Activated naive CD4-positive, alpha-beta T cell (primary cell): ENCODE measurements at places on chromosomes 3 and 15.
A peak's percentile ranks its signal among the peaks of the same experiment; 100 is the strongest.

GRCh38 chr3:124424396-124424795 is 305.9 kb upstream of the UMPS start:
- DNase-seq: no peak

GRCh38 chr3:32797776-32798175 is 20.0 kb upstream of the TRIM71 start:
- DNase-seq: no peak

GRCh38 chr15:59299929-59300617 is 72.6 kb downstream of the MYO1E start:
- peak; percentile 36 for DNase-seq

- no peak for DNase-seq
Measured at GRCh38 chr3:10459954-10460754, 45.2 kb downstream of the ATP2B2 start.

DNA sequence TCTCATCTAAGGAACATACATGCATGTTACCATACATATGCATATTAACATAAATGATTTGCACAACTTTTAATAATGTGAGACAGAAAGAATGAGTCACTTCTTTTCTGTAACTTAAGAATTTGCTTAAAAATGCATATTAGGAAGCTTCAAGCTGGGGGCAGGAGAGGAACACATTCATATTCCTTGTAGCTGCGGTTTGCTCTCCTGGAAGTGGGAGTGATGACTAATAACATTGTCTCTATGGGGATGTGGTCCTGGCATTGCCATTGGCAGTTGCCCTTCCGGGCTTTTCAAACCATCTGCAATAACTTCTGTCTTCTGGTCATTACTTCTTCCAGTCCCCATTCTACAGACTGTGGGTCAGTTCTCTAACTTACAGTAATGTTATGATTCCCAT is 15.6 kb downstream of the CHST2 start:
- no peak for DNase-seq

GRCh38 chr15:76340198-76340802 is 3.7 kb downstream of the ISL2 start:
- no peak for DNase-seq

GRCh38 chr3:169227911-169228310 is 435.6 kb downstream of the MECOM start:
- no peak for DNase-seq

DNA sequence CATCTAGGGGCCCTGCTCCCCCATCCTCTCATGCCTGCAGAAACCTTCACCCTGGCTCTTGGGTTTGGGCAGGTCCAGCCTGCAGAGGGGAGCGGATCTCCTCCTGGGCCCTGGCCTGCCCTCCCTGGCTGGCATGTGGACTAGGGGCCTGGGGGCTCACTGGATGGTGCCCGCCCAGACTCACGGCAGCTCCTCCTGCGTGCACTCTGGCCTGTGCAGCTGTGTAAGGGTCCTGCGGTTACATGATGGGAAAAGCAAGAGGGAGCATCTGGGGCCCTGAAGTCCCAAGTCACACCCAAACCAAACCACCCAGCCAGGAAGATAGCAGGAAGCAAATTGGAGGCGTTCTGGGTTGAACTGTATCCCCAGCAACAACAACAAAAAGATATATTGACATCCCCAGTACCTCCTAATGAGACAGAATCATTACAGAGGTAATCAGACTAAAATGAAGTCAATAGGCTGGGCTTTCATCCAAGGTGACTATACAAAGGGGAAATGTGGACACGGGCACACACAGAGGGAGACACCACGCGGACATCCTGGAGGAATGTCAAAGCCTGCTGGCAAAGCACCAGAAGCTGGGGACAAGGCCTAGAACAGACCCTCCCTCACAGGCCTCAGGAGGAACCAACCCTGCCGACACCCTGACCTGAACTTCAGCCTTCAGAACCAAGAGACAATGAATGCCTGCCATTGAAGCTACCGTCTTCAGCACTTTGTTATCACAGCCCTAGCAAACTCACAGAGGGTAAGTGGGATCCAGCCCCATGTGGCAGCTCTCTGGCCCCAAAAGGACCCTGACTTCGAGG is 10.4 kb upstream of the CLK3 start:
- no peak for DNase-seq

- DNase-seq: no peak
Measured at GRCh38 chr15:88909956-88910831, 3.0 kb downstream of the MFGE8 start.

- no peak for DNase-seq
Measured at GRCh38 chr3:41753651-41754050, 208.3 kb downstream of the ULK4 start.

- DNase-seq: no peak
Measured at GRCh38 chr3:17501745-17502144, 240.7 kb downstream of the TBC1D5 start.

- DNase-seq: no peak
Measured at GRCh38 chr3:178810181-178810580, 261.4 kb downstream of the ZMAT3 start.

DNA sequence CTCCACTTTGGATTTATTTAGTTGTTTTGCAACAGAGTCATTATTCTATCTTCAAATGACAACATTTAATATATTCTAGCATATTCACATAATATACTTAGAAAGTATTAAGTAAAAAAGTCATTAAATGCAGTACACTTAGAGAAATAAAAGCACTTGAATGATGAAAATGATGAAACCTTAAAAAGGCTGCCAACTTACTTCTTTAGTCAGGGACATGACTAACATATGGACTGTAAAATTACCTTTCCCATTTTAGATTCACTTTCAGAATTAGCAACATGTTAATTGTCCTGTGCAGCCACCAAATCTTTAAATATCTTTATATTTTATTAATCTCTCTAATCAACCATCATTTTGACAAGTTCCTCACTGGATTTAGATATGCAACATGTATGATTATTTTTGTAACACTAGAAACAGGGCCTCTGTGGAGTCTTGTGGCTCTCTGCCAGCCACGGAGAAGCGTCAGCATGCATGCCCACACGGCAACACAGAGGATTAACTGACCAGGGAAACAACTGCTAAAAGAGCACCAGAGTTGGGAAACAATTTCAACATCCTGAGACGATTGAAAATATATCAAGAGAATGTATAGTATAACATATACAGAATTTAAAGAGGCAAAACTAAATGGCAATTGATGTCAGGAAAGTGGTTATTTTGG is 95.7 kb downstream of the ANO10 start:
- DNase-seq: no peak

GRCh38 chr3:32495609-32496008 is 7.0 kb downstream of the CMTM6 start:
- no peak for DNase-seq

DNA sequence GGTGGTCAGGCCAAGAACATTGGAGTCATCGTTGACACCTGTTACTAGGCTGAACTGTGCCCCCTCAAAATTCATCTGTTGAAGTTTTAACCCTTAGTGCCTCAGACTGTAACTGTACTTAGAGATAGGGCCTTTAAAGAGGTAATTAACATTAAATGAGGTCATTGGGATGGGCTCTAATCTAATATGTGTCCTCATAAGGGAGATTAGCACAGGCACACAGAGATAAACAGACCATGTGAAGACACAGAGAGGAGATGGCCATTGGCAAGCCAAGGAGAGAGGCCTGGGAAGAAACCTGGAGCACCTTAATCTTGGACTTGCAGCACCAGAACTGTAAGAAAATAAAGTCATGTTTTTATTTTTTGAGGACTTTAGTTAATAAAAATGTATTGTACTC is 59.6 kb downstream of the PLCL2 start:
- DNase-seq: no peak

DNA sequence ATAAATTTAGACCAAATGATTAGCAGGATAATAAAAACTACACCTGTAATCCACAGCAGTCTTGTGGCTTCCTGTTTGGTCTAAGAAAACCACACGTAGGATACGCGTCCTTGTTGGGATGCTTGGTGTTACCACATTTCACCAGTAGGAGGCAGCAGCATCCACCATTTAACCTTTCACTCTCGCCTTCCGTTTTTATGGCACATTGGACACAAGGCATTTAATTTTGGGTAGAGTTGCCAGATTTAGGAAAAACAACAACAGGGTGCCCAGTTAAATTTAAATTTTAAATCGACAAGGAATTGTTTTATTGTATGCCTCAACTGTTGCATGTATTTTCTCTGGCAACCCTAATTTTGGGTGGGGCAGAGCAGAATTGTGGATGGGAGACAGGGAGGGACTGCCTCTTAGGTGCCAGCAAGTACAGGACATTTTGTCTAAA is 6.3 kb downstream of the LRRC31 start:
- peak; percentile 9 for DNase-seq

GRCh38 chr15:25683911-25684310 is 179.2 kb downstream of the ATP10A start:
- no peak for DNase-seq

DNA sequence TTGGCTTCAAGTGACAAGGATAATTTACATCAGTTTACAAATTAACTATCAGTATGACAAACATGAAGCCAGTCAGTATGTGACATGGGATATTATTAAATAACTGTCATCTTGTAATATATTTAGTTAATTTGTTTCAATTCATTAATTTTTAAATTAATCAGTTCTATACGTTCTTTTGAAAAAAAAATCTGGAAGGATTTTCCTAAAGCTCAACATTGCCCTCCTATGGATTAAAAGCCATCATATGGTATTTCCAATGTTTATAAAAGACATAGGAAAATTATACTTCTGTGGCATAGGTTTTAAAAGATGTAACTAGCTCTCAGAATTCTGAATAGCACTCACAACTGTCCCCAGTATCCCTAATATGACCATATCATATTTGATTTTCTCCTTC is 134.4 kb downstream of the PLOD2 start:
- no peak for DNase-seq

DNA sequence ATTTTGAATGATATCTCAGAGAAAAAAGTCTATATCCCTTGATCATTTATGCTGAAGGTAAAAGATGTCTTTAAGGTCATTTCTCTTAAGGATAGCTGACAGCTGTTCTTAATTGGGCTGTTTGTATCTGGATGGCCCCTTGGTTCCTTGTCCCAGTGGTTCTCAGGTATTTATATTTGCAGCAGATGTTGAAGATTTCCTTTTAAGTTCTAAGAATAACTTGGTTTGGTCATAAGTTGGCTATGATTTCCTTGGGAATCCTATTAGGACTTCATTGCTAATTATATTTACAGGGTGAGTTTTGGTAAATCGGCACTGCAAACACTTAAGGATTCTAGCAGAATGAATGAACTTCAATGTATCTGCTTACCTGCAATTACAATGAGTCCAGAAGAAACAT is 460.4 kb upstream of the SGO1 start:
- no peak for DNase-seq

- DNase-seq: no peak
Measured at GRCh38 chr3:72567474-72567873, 280.8 kb downstream of the SHQ1 start.

- no peak for DNase-seq
Measured at GRCh38 chr15:66721501-66721937, 19.5 kb downstream of the SMAD6 start.

DNA sequence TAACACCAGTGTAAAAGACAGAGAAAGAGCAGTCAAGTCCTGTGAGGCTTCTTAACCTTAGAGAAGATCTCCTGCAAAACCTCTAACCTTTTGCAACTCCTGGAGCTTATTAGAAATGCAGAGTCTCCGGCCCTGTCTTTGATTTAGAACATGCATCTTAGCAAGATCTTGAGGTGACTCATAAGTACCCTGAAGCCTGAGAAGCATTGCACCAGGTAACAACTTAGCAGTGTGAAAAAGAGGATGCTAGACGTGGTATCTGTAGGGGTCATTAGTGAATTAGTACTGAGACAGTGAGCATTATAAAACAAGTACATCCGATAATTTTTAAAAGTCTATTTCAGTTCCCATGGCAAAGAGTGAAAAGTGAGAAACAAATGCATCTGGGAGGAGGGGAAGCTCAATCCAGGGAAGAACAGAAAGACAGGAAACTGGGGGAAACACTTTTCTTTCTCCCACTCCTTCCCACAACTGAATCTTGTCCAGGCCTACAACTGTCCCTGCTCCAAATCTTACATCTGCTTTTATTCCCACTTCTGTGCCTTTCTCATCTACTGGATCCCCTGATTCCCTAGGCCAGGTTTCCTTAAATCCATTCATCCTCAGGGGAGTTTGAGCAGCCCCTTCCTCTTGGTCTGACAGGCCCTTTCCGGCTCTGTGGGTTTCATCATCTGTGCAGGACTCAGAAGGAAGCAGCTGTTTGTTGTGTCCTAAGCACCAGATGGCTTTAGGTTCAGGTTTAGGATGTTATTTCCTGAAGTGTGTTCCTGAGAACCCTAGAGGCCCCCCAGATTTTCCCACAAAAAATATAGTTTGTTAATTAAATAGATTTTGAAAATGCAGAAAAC is 128.1 kb upstream of the IL12A start:
- DNase-seq: no peak

DNA sequence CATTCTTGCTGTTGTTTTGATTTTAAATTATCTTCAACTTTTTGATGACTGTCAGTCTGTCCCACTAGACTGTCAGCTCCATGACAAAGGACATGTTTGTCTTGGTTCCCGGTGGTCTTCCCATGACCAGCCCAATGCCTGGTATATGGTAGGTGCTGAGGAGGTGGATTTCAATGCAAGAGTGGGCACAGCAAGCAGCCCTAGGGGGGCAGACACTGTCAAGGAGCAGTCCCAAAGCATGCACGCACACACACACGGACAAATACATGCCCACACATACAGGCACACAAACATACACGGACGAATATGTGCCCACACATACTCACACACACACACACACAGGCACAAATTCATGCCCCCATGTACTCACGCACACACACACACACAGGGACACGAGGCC is 12.0 kb downstream of the KLF15 start:
- no peak for DNase-seq

DNA sequence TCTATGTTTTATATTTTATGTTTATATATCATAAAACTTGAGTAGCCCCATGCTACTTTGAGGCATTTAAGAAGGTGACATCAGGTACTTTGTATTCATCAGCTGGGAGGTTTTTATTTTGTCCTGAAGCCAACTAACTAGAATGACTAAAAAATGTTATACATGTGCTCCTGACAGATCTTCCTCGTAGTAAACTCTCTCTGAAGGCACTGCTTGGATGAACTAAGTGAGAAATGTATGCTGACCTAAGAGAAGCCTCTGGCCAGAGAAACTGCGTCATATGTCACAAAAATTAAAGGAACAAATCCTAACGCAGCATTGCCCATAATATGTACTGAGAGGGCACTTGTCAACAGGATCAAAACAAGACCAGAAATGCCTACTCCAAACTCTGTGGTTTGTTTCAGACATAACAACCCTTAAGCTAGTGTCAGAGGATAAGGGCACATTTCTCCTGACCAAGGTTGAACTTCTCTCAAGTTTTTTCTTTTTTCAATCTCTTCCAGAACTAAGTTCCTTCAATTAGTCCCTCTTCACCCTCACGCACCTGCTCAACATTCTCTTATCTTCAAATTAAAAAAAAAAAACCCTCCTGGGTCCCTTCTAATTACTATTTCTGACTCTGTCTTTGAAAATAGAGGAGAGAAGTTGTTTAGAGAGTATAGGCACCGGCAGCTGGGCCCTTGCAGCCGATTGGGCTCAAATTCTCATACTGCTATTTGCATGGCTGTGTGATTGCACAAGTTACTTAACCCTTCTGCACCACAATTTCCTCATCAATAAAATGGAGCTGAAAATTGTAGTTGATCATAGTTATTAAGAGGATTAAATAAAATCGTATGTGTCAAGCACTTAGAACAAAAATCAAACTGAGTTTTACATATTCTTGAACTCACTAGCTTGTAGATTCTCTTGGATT is 159.0 kb downstream of the FRMD5 start:
- no peak for DNase-seq

- no peak for DNase-seq
Measured at GRCh38 chr3:130430266-130430665, 84.8 kb downstream of the COL6A5 start.
